Stimulated activated CD4-positive, alpha-beta T cell treated with anti-CD3 and anti-CD28 coated beads, Interleukin-15, amount 100 ng/mL, for 1 hour (primary cell): ENCODE measurements at places on chromosomes 12 and 14.

GRCh38 chr12:90229407-90230170 is 521.0 kb upstream of the ATP2B1 start:
- no peak for DNase-seq

DNA sequence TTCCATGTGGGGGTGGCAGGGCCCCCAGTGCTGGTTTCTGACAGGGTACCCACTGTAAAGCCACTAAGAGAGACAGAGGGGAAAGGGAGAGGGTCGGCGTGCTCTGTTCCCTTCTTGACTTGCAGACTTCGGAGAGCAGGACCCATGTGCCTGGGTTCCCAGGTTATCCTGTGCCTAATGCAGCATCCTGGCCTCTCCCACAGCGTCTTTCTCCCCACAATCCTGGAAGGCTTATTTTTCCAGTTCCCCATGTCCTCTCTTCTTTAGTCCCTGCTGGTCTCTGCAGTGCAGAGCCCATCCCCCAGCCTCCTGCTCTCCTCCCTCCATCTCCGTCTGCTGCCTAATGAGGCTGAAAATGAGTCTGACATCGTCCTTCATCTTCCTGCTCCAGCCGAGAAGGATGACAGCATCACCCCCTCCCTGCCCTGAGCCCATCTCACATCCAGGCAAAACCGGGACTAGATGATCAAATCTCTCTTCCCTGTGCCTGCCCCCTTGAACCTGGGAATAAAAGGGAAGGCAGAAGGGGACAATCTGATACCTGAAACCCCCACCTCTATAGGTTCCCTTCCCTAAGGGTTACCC is 15.1 kb downstream of the CALCOCO1 start:
- no peak for DNase-seq

- no peak for DNase-seq
These were observed 9.7 kb downstream of the NCOR2 start for GRCh38 chr12:124557518-124558223.

- DNase-seq = no peak
These were observed 192.0 kb downstream of the CHST11 start for GRCh38 chr12:104648756-104649155.

- no peak for DNase-seq
These were observed 25.6 kb downstream of the SENP1 start for GRCh38 chr12:48080285-48080684.

GRCh38 chr14:77032844-77033621 is 4.5 kb upstream of the IRF2BPL start:
- peak; percentile 58 for DNase-seq

- DNase-seq = no peak
These were observed 2.7 kb upstream of the MYF5 start for GRCh38 chr12:80714055-80714454.

DNA sequence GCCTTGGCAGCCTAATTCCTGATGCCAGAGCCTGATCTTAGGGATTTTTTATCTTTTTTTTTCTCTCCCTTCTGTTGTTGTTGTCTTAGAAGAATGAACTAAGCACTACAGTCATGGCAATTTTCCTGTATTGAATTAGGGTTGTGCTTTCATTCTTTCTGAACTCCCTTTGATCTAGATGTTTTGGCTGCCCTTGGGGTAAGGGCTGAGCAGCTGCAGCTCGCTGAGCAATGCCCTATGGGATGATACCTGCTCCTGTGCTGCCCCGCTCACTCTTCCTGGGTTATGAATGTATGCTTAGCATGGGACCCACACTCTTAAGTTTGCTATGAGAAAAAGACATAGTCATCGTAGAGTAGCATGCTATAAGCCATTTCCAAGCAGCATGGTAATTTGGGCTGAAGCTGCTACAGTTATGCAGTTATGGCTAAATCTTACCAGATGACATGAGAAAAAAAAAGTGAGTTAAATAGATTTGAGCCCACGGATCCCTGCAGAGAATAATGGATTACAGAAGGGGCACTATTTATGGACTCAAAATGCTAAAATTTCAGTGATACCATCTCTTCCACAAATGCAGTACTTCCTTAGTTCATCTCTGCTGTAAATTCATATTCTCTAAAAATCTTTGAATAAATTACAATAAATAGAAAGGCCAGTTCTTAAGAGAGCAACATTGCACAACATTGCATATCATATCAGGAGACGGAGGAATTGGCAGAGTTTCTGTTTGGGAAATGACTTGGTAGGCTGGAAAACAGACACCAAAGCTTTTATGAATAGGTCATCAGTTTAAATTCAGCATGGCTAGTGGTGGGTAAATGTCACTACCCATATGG is 79.2 kb upstream of the PTHLH start:
- DNase-seq = no peak

- DNase-seq = no peak
These were observed 38.6 kb downstream of the TBC1D15 start for GRCh38 chr12:71878208-71878607.

DNA sequence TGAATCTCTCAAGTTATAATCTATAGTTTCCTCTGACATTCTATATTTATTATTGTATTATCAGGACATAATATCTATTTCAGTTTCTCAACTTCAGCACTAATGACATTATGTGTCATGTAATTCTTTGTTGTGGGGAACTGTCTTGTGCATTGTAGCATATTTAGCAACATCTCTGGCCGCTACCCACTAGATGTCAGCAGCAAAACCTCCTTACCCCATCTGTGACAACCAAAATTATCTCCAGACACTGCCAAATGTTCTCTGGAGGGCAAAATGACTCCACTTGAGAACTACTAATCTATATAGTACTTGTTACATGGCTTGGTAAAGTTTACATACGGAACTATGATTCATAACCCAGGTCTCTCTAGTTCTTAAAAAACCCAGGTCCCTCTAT is 110.2 kb downstream of the RASSF9 start:
- no peak for DNase-seq

GRCh38 chr14:65082930-65083329 is 19.4 kb downstream of the MAX start:
- DNase-seq = no peak
